ENCODE measurements at places on chromosomes 4 and X.

DNA sequence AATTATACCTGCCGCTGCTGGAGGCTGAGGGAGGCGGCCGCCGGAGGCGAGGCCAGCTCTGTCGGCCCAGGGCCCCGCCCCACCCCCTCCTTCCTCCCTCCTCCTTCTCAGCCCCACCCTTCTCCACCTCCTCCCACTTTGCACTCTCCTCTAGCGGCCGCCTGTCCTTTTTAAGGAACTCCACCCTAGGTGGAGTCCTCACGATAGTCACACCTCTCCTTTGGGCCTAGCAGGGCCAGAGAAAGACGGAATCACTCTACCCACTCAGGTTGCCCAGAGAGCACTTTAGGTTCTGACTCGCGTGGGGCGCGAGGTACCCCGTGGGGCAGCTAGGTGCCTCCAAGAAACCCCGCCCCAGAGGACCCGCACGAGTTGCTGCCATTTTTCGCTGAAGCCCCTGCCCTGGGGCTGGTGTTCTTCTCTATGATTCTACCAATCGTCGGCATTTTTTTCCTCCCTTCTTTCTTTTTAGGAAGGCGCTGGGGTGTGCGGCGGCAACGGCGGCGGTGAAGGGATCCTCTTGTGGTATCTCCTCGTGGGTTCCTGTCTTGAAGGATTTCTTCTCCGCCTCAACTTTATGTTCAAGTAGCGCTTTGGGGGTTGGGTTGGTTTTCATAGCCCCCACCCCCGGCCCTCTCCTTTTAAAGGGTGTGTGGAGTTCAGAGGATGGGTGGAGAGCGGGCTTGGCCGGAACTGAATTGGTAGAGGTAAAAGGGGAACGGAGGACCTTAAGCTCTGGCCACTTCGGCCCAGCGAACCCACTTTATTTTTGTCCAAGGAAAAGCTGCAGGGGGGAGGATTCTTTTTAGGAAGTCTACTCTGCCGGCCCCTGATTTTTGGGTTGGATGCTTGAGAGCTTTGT is at the start of gene KLF8:
Gene KLF8 (plus strand): TSS at position 136 of the 862 bp plus-strand sequence. CDS start 979 bp downstream, outside the sequence.
- DNase-seq, result no peak

- DNase-seq, result no peak
Observed at GRCh38 chrX:14291666-14292500, 237.5 kb upstream of the GLRA2 start.

GRCh38 chr4:66073961-66074360 is 403.7 kb upstream of the EPHA5 start:
- no peak for DNase-seq

GRCh38 chr4:15202481-15202880 is 200.2 kb downstream of the CPEB2 start:
- DNase-seq, result no peak

GRCh38 chr4:33161202-33161601 is 2441.0 kb downstream of the PCDH7 start:
- DNase-seq, result no peak

GRCh38 chr4:100746141-100746739 is 228.4 kb upstream of the EMCN start:
- DNase-seq, result no peak

DNA sequence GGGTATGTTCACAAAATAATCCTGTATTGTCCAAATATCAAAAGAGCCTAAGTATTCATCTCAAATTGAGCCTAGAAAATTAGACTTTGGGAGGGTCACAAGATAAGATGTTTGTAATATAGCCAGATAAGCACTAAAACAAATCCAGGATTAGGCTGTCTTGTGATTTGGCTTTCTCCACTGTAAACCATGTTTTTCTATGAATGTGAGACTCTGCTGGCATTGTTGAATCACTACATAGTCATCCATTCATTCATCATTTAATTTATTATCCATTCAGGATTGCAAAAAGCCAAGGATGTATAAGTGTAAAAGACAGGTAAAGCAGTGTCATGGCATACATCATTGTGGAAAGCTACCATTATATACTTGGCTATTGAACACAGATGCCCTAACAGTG is 148.0 kb downstream of the GRID2 start:
- no peak for DNase-seq

DNA sequence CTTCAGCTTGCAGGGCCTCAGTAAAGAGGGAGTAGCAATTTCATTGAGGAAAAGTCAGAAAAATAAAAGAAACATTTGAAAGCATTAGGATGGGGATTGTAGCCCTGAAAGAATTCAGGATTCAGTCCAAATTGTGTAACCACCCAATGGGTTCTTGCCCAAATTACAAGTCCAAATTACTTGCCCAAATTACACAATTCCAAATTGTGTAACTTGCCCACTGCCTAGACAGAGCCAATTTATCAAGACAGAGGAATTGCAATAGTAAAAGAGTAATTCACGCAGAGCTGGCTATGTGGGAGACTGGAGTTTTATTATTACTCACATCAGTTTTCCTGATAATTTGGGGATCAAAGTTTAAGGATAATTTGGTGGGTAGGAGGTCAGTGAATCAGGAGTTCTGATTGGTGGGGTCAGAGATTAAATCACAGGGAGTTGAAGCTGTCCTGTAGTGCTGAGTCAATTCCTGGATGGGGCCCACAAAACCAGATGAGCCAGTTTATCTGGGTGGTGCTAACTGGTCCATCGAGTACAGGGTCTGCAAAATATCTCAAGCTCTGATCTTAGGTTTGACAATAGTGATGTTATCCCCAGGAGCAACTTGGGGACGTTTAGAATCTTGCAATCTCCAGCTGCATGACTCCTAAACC is 18.1 kb upstream of the PAGE5 start:
- DNase-seq, result no peak

- DNase-seq, result no peak
Observed at GRCh38 chr4:169030562-169030982, 20.5 kb upstream of the CBR4 start.

GRCh38 chrX:30060718-30061117 is 154.6 kb upstream of the MAGEB2 start:
- DNase-seq, result no peak

GRCh38 chr4:97656044-97656720 is 487.1 kb downstream of the STPG2 start:
- no peak for DNase-seq

DNA sequence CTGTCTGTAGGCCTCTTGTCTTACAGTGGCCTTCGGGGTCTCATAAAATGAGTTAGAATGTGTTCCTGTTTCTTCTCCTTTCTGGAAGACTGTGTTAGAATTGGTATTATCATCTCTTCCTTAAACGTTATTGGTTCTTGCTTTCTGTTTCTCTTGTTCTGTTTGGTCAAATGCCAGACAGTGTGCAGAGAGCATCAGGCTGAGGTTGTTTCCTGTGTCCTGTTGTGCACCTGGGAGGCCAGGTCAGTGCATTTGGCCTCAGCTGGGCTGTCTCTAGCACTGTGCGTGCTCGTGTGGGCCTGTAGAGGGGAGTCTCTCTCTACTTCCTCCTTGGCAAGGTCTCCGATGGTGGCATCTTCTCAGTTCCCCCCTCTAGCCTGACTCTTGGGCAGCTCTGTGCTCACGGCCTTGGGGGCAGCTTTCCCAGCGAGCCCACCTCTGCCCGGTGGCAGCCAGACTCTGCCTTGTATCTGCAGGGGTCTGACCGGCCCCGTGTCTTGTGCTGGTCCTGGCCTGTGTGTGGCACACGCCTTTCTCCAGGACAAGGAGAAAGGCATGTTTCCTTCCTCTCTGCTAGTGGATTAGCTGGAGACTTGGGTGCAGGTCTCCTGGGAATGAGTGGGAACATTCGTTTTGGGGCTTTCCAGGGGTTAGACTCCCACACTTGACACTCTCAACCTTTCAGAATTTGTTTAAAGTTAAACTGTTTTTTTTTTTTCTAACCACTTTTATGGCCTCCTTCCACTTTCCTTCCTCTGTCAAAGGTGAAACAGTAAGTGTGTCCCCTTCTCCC is 62.3 kb downstream of the FAM193A start:
- DNase-seq, result no peak

DNA sequence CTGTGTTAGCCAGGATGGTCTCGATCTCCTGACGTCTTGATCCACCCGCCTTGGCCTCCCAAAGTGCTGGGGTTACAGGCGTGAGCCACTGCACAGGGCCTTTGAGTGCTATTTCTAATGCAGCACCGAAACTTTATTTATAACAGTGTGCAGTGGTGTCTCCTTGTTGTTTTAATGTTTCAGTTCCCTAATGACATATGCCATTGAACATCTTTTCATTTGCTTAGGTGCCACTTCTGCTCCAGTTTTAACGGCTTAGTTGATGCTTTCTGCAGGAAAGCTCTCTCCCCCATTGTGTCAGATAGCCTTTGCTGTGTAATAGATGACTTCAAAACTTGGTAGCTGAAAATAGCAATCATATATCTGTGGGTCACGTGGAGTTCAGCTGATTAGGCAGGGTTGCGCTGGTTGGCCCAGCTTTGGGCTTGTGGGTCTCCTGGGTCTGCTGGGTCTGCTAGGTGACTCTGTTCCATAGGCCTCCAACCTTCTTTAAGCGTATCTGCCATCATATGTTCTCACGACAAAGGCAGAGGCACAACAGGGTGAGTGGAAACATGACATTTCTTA is 76.4 kb upstream of the SHISA3 start:
- no peak for DNase-seq

- no peak for DNase-seq
Observed at GRCh38 chrX:7146703-7147412, 654 bp upstream of the STS start.

DNA sequence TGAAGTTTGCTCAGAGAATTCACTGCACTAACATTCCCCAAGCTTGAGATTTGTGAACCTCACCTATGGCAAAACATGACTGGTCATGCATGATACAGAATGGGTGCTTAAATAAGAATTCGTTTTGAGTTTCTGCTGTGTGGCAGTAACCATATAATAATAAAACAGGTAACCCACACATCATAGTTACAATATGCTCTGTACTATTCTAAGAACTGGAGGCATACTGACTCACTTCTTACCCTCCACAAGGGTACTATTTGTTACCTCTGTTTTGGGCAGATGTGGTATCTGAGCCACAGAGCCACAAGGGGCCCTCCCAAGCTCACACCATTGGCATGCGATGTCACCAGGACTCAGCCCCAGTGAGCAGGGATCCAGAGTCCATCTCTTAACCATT is 17.6 kb downstream of the SLC2A9 start:
- no peak for DNase-seq

DNA sequence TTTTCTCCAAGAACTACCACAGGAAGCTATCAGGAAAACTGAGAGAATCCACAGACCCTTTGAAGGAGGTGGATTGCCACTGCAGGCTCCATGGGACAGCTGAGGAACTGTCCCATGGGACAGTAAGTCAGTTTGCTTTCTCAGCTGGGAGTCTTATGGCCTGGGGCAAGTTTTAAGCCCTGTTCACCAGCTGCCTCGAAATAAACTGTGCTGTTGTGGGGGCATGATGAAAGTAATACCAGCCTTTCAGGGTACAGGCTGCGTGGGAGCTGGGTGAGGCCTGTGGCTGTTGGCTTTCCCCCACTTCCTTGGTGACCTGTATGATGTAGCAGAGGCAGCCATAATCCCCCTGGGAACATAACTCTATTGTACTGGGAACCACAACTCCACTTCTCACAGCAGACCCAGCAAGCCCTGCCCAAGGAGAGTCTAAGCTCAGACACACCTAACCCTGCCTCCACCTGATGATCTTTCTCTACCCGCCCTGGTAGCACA is 452.1 kb downstream of the STPG2 start:
- no peak for DNase-seq

- DNase-seq, result no peak
Observed at GRCh38 chrX:153970357-153971123, 1.1 kb downstream of the HCFC1 start.

DNA sequence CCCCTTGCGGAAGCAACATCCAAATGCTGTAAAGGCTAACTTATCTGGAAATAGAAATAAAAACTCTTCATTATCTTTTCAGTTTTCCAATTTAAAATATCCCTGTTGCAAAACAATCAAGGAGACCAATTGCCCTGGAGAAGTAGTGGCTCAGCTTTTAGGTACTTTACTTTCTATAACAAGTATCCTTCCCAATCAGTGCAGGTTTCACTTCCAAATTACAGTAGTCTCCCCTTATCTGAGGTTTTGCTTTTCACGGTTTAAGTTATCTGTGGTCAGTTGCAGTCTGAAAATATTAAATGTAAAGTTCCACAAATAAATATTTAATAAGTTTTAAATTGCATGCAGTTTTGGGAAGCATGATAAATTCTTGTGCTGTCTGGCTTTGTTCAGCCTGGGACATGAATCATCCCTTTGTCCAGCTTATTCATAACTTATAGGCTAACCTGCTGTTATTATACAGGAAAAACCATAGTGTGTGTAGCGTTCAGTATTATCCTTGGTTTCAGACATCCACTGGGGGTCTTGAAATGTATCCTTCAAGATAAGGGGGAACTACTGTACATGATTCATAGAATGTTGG is 973.1 kb upstream of the GRID2 start:
- DNase-seq, result no peak

DNA sequence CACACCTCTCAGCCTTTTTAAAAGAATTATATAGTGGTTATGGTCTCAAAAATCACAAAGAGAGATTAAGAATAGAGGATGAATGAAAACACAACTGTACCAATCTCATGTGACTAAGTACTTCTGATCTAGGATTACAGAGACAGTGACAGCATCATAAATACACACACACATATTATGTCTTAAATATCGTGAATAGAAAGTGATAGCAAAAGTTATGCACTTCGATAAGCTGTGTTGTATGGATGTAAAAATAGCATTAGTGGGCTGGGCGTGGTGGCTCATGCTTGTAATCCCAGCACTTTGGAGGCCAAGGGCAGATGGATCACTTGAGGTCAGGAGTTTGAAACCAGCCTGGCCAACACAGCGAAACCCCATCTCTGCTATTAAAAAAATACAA is 25.0 kb downstream of the GYPA start:
- DNase-seq, result no peak

DNA sequence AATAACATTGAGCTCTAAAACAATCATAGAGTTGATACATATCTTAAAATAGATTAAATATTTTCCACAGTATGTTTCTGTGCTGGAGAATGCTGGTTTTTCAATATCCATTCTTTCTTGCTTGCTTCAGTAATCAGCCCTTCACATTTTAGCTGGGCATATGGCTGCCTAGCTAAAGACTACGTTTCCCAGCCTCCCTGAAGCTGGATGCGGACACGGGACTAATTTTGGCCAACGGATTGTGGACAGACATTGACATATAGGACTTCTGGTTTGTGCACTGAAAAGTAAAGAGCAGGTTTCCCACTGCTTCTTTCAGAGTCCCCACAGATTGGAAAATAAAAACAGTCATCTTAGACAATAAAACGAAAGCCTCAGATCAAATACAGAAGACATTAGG is 97.3 kb downstream of the COL25A1 start:
- no peak for DNase-seq

DNA sequence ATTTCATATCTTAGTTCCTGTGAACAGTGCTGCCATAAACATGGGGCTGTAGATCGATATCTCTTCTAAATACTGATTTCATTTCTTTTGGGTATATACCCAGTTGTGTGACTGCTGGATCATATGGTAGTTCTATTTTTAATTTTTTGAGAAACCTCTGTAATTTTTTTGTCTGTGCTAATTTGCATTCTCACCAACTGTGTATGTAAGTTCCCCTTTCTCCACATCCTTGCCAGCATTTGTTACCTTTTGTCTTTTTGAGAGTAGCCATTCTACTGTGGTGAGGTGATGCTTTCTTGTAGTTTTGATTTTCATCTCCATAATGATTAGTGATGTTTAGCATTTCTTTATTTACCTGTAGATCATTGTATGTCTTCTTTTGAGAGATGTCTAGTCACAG is 2086.5 kb upstream of the TENM3 start:
- DNase-seq, result no peak

GRCh38 chrX:120794525-120794975 is 81.1 kb downstream of the CT47B1 start:
- DNase-seq, result no peak

All from activated CD4-positive, CD25-positive, alpha-beta regulatory T cell (primary cell).